ENCODE measurements at places on chromosomes 5 and 9. TPM values are rescaled to one million over a fixed set of nuclear protein-coding genes. Genes with fewer than 3 reads are reported as not detected.

ENHO gene
- total RNA-seq, result not detected

LCN9 gene
- total RNA-seq, result not detected

- H3K4me1 ChIP-seq, result no peaks in the 10 kb centered on the region
- no peaks in the 10 kb centered on the region for H3K27me3 ChIP-seq
- H3K27ac ChIP-seq, result no peak overlapping the region
- no peaks in the 10 kb centered on the region for H3K36me3 ChIP-seq
- DNase-seq, result no peak
- H3K4me3 ChIP-seq, result no peak overlapping the region
Measured at GRCh38 chr5:54837093-54837492, 148.3 kb downstream of the ESM1 start.

GRCh38 chr9:38240051-38240450 lies 152.5 kb upstream of the ALDH1B1 start:
- no peaks in the 10 kb centered on the region for H3K4me1 ChIP-seq
- H3K27ac ChIP-seq, result no peak overlapping the region
- no peaks in the 10 kb centered on the region for H3K27me3 ChIP-seq

GRCh38 chr9:96461336-96461735 lies 11.4 kb downstream of the HABP4 start:
- peaks cover 5% of the 10 kb centered on the region for H3K4me1 ChIP-seq
- no peaks in the 10 kb centered on the region for H3K27me3 ChIP-seq
- no peaks in the 10 kb centered on the region for H3K36me3 ChIP-seq
- H3K27ac ChIP-seq, result no peak overlapping the region

- no peaks in the 10 kb centered on the region for H3K36me3 ChIP-seq
- H3K4me1 ChIP-seq, result no peaks in the 10 kb centered on the region
- H3K27me3 ChIP-seq, result no peaks in the 10 kb centered on the region
- H3K27ac ChIP-seq, result no peak overlapping the region
Measured at GRCh38 chr9:105076729-105077128, 148.8 kb upstream of the ABCA1 start.

DNA sequence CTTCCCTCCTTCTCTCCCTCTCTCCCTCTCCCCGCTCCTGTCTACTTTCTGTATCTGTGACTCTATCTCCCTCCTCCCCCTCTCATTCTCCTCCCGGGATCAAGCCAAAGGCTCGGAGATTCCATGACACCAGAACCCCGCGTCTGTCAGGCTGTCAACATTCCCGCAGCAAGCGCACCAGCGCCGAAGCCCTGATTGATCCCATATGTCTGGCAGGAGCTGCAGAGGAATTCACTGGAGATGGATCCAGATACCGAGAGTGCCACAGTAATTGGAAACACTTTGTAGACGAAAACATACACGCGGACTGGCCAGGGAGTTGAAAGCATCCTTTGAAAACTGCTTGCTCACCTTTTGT lies 300 bp upstream of the SVEP1 start:
- no peaks in the 10 kb centered on the region for H3K4me1 ChIP-seq
- H3K36me3 ChIP-seq, result no peaks in the 10 kb centered on the region
- no peak overlapping the region for H3K27ac ChIP-seq
- H3K27me3 ChIP-seq, result no peaks in the 10 kb centered on the region
- DNase-seq, result no peak
- H3K4me3 ChIP-seq, result peak overlapping the region; percentile 52
